Femur (tissue), 1 donor: ENCODE measurements at places on chromosomes 7 and 10.

DNA sequence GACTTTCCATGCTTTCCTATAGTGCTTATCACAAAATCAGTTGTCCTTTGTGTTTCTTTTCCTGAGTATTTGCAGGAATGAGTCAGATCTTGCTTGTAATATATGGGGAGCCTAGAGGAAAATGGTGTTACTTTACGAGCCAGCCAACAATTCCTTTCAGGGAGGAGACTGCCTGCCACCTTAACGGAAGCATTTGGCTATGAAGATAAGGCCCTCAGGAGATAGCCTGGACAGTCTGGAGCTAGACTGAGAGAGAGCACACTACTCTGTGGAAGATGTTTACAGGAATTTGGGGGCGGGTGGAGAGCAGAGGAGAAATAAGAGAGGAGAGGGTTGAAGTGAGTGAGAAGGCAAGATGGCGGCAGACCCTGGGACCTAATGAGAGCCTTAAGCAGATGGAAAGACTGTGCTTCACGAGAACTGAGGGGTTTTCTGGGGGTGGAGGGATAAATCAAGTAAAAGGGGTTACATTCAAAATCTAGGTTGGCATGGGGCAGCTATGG, 126.3 kb downstream of the SNX10 start:
- no peak for DNase-seq

- DNase-seq: no peak
Observed at GRCh38 chr7:78479348-78479747, 680.8 kb downstream of the PHTF2 start.

- DNase-seq: no peak
Observed at GRCh38 chr7:130274983-130275591, 8.4 kb downstream of the CPA2 start.

- DNase-seq: no peak
Observed at GRCh38 chr7:108012499-108013430, 9.8 kb upstream of the LAMB1 start.

DNA sequence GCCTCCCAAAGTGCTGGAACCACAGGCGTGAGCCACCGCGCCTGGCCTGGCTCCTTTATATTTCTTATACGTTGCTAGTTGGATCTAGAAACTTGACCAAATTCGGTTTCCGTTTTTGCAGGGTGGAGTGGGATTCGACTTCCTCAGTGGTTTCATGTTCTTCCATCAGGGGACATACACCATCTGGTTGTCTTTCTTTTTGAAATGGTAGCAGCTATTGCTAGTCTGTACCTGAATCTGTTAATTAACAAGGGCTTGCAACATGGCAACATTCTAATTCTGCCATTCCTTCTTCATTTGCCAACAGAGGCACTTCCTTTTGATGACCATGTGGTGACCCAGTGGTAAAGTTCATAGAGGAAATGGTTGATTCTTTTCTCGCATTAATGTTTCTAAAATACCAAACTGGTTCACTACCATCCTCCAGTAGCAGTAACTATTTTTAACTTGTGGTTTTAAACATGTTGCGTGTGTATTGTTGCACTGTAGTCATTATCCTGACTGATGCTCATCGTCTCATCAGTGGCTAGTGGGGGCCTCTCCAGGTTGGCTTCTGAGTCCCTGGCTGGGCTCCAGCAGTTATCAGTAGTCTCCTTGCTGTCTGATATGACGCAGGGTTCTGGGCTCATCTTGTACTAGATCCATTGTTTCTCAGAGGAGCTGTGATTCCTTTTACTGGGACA, 159.2 kb downstream of the RGS10 start:
- DNase-seq: no peak

- peak; percentile 54 for DNase-seq
Observed at GRCh38 chr10:61024856-61025201, 80.8 kb upstream of the RHOBTB1 start.

DNA sequence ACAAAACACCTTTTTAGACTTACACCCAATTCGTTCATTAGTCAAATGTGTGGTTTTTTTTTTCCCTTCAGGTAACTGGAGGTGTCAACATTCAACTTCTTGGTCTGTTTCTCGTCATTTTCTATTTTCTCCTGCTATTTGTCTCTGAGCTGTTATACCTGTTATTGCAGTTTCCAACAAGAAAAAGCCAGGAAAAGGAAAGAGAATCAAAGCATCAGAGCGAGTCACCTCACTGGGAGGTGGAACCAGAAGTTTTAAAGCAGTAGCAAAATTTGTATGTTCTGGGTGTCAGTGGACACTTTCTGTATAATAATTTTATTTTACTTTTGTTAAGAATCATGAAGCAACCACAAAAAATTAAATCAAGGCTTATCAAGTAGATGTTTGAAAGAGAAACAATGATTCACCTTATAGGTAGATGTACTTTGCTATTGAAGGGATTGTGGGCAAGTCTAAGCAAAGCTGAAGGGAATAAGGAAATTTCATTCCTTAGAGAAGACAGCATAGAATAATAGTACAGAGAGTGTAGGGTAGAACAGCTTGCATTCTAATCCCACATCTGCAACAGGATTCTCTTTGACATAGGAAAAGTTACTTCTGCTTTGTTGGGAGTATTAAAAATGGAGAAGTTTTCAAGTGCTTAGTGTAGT, 675.8 kb downstream of the PCDH15 start:
- no peak for DNase-seq

- DNase-seq: no peak
Observed at GRCh38 chr10:129936923-129937300, 27.2 kb downstream of the EBF3 start.

DNA sequence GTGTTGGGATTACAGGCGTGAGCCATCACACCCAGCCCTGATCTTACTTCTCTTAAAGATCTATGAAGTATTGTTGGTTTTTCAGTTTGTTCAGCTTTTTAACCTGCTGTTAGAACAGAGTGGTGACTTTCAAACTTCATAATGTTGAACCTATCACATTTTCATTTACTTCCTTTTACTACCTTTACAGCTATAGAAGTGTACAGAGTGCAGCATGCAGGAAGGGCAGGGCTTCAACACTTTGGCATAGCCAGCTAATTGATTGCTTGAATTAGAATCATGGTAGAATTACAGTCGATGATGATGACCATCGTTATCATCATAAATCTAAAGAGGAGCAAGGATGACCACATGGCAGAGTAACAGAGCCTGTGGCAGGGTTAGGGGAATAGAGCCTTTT, 55.5 kb downstream of the AOAH start:
- no peak for DNase-seq

DNA sequence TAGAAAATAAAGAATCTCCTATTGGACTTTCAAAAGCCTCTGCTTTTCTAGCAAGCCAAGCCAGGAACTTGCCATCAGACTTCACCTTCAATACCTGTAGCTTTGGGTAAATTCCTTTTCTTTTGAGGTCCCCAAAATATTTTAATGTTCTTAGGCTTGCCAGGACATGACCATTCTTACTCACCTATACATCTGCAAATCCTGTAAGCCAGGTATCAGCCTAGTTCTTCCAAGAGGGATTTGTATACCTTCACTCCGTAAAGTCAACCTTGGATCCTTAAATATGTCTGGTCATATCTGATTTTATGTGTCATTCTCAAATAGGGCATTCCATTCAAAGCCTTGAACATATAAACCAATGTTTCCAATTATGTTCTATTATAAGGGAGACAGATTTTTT, 210.6 kb upstream of the CELF2 start:
- no peak for DNase-seq

DNA sequence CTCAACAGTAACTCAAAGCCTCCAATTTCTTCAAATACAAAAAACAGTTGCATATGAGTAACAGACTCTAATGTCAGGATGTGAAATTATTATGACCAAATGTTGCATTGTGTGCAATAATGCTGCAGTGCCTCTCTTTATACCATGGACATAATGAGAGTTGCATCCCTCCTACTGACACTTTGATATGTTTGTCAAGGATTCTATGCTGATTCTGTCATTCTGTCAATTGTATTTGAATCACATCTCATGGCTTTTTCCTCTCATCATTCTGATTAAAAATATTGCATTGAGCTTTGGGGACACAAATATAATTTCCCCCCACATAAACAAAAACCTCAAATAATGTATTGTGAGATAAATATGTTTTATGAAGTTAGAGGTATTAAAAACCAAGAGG, 84.6 kb upstream of the SGCE start:
- DNase-seq: no peak

DNA sequence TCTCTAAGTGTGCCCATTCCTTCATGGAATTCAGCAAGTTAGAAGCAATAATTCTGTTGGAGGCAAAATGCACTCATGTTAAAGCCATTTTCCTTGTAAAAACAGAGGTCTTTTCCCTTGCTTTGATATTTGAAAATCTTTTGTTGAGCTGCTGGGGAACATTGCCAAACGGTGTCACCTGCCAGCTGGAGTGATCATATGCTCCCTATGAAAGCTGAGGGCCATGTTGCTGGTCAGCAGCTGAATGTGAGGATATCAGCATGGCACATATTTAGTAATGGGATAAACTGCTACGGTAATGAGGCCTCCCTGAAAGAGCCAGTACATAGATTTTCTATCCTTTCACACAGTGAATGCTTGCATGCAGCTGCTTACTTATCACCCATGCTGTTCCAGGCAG, 224.3 kb downstream of the THSD7A start:
- DNase-seq: peak; percentile 37

DNA sequence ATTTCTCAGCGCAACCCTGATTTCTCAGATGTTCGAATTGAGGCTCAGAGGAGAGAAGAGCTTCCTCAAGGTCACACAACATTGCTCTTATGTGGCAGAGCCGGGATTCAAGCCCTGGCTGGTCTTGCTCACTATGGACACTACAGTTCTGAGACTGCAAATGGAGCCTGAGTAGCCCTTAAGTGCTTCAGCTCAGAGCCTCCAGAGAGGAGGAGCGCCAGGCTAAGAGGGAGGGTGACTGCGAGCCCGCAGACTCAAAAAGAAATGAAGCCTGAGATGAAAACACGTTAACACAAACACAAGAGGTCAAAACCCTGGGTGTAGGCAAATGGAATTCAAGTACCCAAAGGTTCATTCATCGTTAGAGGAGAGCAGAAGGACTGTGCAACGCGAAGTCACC, 13.9 kb downstream of the ARHGAP22 start:
- DNase-seq: no peak

- no peak for DNase-seq
Observed at GRCh38 chr10:66228887-66229286, 696.9 kb upstream of the LRRTM3 start.

GRCh38 chr7:150746921-150747320, 9.7 kb downstream of the GIMAP5 start:
- DNase-seq: no peak

GRCh38 chr7:22296916-22297315, 60.0 kb downstream of the RAPGEF5 start:
- DNase-seq: no peak

- DNase-seq: peak; percentile 63
Observed at GRCh38 chr10:86960003-86960862, 1.8 kb downstream of the SNCG start.

- DNase-seq: no peak
Observed at GRCh38 chr10:101388676-101389276, 34.8 kb downstream of the BTRC start.

- peak; percentile 67 for DNase-seq
Observed at GRCh38 chr7:28536259-28536658, 123.9 kb downstream of the CREB5 start.

- no peak for DNase-seq
Observed at GRCh38 chr10:127262606-127263005, 66.2 kb upstream of the INSYN2A start.

DNA sequence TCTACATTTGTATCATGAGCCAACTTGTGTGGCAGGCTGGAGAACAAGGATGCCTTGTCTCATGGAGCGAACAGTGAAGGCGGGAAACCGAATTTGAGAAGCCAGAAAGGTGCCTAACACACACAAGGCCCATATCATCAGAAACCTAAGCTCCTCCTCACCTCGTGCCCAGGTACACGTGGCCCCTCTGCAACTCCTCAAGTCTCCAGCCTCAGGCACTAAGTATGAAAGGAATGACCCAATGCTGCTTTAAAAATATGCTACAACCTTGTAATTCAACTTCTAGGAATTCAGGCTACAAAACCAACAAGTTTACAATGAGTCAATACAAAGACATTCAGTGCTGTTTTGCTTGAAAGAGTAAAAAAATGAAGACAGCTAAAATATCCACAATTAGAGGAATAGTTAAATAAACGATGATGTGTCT, 95.7 kb downstream of the CDK6 start:
- no peak for DNase-seq

GRCh38 chr10:47035171-47035818, 124.1 kb downstream of the PTPN20 start:
- DNase-seq: peak; percentile 8

GRCh38 chr10:79084012-79084971, 15.5 kb downstream of the ZMIZ1 start:
- DNase-seq: peak; percentile 87

- DNase-seq: no peak
Observed at GRCh38 chr10:85170026-85170425, 841.6 kb downstream of the CCSER2 start.

DNA sequence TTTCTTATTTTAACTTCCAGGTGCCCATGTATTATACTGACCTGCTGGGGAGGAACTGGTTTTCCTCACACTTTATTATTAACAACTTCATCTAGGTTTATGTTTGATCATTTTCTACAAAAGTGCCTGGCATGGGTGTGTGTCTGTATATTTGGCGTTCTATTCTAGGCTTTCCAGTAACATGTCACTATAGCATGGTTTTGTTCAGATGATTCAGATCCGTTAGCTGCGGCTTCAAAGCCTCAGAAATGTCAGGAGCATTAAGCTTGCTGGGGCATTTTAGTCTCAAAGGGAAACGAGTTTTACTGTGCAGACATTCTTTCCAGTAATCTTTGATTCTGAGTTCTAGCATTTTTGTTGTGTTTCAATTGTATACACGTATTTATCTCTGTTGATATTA, 2.3 kb downstream of the INPP5A start:
- peak; percentile 32 for DNase-seq

GRCh38 chr7:117274951-117275350, 47.9 kb downstream of the WNT2 start:
- DNase-seq: no peak

DNA sequence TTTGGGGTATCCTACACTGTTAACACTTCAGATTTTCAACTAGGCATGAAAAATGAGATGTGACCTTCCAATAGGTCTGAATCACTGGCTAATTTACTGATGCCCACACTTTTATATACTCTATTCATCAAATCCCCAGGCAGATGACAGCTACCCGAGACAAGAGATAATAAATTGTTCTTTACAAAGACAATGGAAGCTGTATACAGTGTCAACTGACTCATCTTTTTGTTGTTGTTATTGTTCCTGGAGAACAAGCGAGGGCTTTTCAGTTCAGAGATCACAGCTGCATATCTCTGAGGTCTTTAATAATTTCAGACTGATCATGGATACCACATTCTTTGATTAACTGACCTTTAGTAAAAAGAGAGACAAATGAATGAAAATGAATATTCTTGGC, 228.9 kb downstream of the SDHAF3 start:
- DNase-seq: no peak

DNA sequence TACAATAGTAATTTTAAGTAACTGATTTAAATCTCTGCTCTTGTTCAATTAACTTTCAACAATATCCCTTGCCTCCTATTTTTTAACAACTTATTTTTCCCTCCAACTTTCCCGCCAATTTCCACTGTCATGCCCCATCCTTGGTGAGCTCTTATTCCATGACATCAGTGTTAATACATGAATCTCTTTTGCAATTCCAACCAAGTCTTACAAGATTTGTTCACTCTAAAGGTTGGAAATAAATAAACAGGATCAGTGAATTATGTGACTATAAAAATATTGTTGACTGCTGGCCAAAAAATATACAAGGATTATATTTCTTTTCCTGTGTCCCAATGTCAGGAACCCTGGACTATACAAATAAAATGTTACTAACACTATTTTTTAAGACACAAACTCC, 21.0 kb upstream of the AGMO start:
- no peak for DNase-seq

GRCh38 chr7:128743112-128743772, 4.1 kb downstream of the CALU start:
- no peak for DNase-seq
